ENCODE measurements at places on chromosomes 4 and X.

GRCh38 chr4:92241094-92241493, 62.7 kb upstream of the GRID2 start:
- DNase-seq: no peak

GRCh38 chr4:186158021-186158813, 33.1 kb upstream of the CYP4V2 start:
- no peak for DNase-seq

DNA sequence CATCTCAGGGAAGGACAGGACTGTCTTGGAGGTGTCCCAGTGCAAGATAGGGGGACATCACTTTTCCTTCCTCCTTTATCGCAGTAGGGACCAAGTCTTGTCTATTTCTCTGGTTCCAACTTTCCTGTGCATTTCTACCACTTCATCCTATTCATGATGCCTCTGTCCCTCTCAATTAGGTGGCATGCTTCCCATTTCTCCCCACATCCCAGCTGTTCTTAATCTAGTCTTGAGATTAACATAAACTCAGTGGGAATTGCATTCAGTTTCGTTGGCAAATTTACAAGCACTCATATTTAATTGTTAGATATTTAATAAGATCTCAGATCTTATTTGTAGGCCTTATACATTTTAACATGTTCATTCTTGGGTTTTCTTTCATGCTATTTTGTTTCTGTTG, 15.7 kb upstream of the ODAM start:
- DNase-seq: no peak

- DNase-seq: no peak
These were observed 1387.6 kb downstream of the STIM2 start for GRCh38 chr4:28248269-28248668.

GRCh38 chrX:118862091-118862490, 38.5 kb downstream of the ZCCHC12 start:
- no peak for DNase-seq

Data from anterior cingulate cortex (tissue), 58 donors.